Fibroblast of skin of abdomen (primary cell): ENCODE measurements at places on chromosomes 2 and 18.

- no peak for DNase-seq
Observed at GRCh38 chr18:148841-149240, 9.5 kb upstream of the USP14 start.

- DNase-seq: no peak
Observed at GRCh38 chr2:124478761-124479160, 453.7 kb downstream of the CNTNAP5 start.

DNA sequence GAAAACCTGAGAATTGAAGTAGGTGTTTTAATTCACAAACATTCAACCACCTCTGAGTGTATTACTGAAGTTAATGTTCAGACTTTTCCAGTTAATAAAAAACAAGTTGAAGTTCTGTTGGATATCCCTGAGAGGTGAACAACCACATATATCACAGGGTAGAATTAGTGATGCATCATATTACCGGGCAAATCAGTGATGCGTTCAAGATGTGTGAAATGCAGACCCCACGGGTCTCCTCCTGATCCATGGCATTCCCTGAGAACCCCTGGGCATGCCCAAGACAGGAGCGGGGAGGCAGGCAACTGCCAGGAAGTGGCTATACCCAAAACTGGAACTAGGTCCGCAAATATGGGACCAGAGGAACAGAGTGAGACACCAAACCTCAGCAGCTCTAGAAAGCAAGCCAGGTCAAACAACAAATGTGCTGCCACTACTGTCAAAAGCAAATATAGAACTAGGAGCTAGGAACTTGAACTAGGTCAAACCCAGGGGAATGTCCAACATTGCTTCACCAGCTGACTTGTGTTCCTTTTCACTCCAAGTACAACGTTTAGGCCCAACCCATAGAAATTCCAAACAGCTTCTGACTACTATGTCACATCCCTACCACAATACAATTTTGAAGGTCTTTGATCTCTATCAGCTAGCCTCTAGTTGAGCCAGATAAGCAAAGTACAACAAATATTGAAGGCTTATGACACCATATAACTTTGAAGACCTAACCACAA is 20.2 kb downstream of the PSTPIP2 start:
- peak; percentile 56 for DNase-seq

DNA sequence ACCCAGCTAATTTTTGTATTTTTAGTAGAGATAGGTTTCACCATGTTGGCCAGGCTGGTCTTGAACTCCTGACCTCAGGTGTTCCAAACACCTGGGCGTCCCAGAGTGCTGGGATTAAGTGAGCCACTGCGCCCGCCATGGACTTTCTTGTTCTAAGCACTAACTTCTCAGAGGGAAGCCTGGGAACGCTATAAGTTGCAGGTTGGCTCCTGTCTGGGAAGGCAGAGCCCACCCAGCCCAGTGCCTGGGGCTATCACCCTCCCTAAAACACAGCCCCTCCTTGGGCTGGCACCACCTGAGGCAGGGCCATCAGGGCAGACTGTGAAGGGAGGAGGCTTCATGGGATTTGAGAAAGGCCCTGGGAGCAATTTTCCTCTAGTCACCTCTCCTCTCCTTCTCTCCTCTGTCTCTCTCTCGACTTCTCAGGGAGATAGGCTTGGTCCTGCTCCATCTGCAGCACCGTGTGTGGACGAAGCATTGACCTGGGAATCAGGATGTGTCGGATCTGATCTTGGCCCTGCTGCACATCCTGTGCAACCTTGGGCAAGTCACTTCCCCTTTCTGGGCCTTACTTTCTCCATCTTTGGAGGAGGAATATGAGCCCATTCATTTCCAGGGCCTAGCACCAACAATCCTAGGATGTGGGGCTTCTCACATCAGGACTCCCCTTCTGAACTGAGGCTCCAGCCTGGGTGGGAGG is 10.9 kb downstream of the PSD4 start:
- DNase-seq: no peak

- no peak for DNase-seq
Observed at GRCh38 chr2:113768770-113769169, 12.3 kb upstream of the SLC35F5 start.

- no peak for DNase-seq
Observed at GRCh38 chr2:239905306-239905705, 119.8 kb downstream of the NDUFA10 start.

DNA sequence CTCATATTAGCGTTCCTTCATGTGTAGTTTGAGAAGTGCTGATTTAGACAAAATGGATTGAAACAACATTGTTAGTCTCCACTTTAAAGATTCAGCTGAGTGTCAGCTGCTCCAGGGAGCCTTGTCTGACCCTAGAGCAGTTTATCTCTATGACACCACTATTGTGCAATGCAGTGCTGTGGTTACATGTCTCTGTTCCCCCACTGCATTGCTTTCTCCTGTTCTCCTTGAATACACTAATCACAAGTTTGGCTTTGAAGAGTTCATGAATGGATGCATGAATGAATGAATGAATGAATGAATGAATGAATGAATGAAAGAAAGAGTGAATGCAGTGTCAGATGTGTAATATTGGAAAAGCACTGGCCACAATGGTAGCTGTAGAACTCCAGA is 38.3 kb downstream of the GCG start:
- DNase-seq: peak; percentile 81

GRCh38 chr18:1296237-1296636 is 391.6 kb downstream of the ADCYAP1 start:
- no peak for DNase-seq

DNA sequence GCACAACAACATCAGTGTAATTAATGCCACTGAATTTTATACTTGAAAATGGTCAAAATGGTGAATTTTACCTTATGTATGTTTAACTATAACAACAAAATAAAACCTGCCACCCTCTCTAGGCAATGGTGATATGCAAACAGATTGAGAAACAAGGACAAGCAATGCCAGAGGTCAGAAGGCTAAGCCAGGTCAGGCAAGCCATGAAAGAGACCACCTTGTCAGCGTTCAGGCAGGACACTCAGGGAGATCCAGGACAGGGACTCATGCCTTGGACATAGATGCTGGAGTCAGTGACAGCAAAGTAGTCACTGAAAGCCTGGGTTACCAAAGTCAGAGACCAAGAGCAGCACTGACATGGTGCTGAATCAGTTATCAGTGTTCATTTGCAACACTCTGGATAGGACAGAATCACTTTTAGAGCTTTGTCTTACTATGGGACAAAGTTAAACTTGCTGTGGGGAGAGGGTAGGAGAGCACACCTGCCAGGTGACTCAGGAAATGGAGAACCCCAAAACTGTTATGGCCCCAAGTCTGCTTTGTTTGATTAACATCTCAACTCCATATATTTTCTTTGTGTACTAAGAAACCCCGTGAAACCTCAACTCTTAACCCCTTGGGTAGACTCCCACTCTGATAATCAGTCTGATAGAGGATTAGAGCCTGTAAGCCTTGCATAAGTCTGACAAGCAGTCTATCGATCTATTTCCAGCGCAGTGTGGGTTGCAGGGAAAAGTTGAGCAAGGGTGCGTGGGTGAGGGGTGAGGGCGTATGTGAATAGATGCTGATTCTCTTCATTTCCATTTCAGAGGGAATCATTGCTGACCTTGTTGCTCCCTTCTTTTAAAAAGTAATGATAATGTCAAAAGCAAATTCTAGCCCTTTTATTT is 48.7 kb upstream of the ZNF385B start:
- DNase-seq: no peak

DNA sequence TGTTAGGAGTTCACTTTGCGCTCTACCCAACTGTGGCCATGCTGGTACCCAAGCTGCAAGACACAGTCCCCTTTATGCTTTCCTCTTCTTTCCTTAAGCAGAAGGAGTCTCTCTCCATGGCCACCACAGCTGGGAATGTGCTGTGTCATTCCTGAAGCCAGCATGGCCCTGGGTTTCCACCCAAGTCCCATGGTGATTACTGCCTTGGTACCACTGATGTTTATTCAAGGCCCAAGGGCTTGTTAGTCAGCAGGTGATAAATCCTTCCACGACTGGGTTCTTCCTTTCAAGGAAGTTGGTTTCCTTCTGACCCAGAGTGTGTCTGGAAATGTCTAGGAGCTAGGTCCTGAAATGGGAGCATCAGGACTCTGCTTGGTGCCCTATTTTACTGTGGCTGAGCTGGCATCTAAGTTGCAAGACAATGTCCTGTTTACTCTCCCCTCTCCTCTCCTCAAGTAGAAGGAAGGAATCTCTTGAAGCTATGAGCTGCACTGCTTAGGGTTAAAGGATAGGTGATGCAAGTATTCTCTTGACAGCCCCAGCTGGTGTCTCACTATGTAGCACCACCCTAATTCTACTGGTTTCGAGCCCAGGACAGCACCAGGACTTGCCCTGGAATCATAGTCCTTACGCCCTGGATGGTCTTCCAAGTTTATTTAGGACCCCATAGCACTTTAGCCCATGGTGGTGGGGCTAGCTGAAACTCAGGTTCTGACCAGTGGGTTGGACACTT is 18.7 kb upstream of the NUP35 start:
- no peak for DNase-seq

DNA sequence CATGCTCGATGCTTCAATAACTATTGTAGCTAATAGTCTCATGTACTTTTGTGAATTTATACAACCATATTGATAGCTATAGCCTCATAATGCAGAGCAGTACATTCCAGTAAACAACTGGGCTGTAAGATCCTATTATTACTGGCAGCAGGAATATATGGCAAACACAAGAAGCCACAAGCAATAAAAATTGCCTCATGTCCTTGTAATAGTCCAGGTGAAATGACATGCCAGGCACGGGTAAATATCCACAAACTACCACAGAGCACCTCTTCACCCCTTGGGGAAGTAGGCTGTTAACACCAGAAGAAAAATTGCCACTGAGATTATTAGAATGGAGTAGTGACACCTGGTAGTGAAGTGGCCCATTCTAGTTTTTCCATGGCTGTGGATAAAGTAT is 158.3 kb downstream of the MTX2 start:
- DNase-seq: no peak

GRCh38 chr2:160752475-160753330 is 259.1 kb upstream of the RBMS1 start:
- DNase-seq: peak; percentile 60

DNA sequence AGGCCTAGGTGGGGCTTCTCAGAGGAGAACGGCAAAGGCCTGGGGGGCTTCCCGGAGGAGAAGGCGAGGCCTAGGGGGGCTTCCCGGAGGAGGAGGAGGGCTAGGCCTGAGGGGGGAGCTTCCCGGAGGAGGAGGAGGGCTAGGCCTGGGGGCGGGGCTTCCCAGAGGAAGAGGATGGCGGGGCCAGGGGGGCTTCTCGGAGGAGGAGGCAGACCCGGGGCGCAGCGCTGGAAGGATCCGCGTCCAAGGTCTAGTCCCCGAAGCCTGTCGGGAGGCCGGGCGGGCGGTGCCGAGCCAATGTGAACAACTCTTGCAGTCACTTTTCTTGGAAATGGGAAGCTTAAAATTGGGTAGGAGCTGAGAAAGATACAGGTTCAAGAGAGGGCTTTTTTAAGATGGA is 30.0 kb upstream of the TUBA3D start:
- DNase-seq: no peak

- no peak for DNase-seq
Observed at GRCh38 chr18:48197819-48198218, 211.4 kb downstream of the ZBTB7C start.

- DNase-seq: no peak
Observed at GRCh38 chr2:208136716-208137094, 7.1 kb upstream of the CRYGC start.

DNA sequence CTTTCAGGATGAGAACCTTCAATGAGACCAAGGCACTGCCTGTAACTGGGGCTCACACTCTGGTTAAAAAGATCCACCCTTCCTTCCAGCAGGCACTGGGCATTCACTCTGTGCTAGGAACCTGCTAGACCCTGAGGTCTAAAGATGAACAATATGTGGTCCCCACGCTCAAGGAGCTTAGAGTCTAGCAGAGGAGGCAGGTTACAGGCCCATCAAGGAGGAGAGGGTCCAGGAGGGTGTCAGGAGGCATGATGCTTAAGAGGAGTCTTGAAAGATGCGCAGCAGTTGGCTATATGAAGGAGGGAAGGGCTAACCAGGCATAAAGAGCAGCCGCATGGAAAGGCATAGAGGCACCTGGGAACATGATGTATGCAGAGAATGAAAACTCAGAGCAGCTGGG is 4.5 kb downstream of the ANKRD53 start:
- DNase-seq: no peak

DNA sequence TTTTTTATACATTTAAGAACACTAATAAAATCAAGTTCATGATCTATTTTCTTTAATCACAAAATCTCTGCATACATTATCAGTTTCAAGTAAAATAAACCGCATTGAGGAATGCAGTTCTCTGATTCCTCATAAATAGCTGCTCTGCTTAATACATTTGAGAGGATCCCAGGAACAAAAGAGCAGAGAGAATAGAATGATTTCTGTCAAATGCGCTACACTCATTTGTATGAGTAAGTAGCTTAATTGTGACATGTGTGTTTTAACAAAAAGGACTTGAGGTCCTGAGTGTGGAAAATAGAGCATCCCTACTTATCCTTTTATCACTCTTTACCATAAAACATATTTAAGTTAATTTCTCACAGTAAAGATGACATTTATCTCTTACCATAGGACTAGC is 134.0 kb downstream of the PID1 start:
- no peak for DNase-seq

DNA sequence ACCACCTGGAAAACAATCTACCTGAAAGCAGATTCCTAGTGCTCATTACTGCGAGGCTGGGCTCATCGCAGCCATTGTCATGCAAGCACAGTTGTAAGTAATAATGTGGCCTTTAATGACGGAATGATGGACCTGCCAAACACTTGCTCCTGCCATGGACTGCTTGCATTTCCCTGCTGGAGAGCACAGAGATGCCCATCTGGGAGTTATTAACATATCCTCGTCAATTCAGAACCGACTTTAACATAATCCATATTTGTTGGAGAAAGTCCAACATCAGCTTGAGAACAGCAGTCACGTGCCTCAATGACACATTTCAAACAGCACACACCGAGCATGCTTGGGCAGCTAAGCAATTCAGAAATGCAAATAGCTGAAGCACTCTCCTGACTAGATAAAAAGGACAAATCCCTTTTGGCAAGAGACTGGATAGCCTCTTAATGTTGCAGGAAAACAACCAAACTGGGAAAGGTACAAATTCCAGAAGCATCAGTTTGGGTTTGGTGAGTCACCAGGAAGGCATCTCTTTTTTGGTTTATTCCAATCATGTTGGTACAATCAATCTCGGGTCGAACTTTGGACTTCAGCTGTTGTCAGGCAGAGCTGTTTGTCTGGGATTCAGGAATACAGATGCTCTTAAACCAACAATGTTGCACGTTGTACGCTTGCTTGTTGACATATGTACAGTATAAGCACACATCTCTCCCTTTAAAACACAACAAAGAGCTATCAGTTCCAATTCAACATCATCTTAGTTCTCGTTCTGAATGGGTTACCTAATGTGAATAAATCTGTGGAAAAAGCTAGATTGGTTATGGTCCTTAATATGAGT is 395.8 kb downstream of the LNPK start:
- peak; percentile 84 for DNase-seq

DNA sequence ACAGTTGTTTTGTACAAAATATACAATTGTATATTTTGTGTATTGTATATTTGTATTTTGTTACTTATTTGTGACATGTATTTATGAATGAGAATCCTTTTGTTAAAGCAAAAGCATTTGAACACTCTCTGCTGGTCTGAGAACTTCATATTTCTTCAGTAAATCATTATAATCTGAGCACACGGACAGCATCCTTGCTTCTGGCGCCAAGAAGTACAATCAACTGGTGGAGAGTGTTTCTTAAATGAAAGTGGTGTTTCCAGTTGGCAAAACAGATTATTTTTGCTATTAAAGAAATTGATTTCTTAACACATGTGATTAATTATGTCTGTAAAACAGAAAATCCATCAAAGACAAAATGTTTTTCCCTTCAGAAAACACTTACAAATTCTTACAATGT is 95.1 kb upstream of the COPS8 start:
- DNase-seq: no peak
